ENCODE measurements at places on chromosomes 4 and X.

DNA sequence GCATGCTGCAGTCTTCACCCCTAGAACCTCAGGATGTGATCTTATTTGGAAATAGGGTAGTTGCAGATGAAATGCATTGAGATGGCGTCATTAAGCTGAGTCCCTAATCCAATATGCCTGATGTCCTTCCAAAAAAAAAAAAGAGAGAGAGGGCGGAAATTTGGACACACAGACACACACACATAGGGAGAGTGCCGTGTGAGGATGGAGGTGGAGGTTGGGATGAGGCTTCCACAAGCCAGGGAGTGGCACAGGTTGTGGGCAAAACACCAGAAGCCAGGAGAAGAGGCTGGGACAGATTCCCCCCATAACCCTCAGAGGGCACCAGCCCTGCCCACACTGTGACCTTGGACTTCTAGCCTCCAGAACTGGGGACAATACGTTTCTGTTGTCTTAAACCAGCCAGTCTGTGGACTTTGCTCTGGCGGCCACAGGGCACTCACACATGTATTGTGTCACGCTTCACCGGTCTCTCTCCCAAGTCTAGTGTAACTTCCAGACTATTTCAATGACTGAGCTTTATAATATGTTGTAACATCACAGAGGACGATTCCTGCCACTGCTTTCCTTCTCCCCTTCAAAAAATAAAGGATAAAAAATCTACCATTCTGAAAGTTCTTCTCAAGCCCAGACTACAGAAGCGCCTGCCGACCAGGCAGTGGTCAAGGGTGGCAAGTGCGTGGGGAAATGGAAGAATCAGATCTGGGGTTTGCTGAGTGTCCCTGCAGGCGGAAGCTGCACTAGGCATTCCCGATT lies 35.8 kb upstream of the MAN2B2 start:
- DNase-seq = no peak

DNA sequence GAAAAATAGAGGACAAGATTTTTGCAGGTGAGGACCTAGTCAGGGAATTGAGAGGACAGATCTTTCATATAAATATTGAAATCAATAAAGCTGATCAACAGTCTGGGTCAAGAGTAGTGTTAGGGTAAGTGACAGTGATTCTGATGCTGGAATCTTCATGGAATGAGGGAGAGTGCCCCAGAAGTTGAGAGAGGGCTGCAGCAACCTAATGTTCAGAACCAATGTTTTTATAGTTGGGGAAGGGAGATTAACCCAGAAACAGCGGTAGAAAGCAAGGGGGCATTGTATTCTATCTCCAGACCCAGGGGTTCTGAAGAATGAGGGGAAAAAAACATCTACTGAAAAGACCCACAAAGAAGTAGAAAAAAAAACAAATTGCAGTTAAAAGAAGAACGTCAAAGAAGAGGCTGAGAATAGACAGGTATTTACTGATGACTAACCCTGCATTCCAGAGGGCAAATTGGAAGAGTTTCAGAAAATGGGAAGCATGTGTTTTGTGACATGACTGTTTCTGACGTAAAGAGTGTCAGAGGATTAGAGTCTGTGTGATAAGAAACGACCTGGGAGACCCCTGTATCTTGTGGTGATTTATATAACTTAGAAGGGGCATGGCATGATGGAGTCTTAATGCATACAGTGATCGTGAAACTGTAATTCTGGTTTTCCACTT lies 819.6 kb upstream of the EPHA5 start:
- no peak for DNase-seq

DNA sequence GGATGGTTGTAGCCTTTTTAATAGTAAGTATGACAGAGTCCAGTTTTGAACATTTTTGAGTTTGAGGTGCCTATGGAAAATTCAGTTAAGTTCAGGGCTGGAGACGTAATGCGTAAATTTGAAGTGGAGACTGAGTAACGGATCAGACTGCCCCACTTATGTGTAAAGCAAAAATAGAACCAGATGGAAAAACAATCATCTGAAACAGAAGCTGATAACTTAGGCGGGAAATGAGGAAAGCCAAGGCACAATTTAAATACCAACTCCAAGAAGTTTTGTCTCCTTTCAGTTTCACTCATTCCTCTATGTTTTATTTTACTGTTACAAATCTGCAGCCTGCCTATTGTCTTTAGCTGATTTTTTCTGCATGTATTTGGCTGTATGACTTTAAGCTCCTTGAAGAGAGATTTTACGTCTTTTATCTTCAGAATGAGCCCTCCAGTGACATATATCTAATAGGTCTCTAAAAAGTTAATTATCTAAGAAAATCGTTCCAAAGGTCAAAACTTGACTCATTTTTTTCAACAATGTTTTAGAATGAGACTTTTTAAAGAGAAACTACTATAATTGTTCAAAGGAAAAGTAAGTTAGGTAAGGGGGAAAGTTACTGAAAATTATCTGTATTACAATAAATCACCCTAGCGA lies 1.1 kb downstream of the SGCB start:
- no peak for DNase-seq

DNA sequence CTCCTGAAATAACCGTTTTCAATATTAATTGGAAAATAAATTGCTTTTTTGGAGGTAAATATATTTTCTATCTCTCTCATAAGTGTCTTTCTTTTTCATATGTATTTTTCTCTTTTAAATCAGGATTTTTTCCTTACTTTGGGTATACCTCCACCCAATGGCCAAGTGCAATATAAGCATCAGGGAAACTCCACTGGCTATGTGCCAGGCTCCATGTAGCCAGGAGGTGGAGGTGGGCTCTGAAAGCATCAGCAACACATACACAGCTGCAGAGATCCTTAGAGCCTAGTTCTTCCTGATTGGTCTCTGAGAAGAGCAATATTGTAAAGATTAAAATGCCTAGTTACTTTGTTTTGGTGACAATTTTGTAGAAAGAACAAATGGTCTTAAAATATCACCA lies 3.4 kb downstream of the GABRA2 start:
- no peak for DNase-seq

DNA sequence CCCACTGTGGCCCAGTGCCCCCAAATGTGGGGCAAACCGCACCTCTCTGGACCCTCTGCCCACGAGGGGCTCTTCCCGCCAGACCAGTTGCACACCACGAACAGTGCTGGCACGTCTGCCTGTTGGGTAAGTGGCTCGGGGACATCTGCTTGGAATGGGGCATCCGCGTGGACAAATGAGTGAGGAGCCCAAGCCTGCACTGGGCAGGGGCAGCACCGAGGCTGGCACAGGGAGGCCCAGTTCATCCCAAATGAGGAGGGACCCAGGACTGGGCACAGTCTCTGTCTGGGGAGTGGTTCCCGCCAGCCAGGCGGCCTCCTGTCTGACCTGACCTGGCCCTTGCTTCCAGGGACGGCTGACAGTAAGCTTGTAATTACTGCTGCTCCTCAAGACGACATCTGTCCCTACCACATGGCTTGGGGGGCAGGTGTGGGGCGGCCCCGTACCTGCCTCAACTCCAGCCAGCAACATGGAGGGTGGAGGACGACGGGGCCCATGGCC lies 3.2 kb downstream of the SPON2 start:
- DNase-seq = no peak

DNA sequence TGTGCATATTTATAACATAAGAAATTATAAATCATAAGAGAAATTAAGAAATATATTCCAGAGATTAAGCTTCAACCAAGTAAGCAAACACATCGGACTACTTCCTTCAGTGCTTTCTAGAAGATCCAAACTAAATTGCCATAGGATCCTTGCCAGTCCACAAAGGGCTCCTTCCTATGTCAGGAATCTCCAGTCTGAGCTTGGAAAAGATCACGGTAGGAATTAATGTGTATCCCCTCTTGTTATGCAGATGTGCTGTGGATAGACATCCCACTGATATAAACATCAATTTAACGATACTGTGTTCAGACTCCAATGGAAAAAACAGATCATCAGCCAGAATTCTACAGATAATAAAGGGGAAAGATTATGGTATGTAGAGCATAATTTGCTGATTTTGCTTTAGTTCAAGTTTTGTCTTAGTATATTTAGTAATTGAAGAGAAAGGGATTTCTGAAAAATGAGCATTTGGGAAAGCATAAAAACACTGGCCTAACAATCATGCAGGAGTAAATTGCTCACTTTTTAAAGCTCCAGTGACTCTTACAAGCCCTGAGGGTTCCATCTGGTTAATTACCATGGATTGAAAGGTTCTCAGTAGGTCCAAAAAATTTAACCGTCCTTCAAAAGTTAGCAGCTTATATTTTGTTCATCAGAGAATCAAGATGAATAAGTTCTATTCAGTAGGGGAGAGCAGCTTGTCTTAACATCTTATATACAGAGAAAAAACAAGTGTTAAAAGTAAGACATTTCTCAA lies 65.9 kb downstream of the HHIP start:
- DNase-seq = no peak

DNA sequence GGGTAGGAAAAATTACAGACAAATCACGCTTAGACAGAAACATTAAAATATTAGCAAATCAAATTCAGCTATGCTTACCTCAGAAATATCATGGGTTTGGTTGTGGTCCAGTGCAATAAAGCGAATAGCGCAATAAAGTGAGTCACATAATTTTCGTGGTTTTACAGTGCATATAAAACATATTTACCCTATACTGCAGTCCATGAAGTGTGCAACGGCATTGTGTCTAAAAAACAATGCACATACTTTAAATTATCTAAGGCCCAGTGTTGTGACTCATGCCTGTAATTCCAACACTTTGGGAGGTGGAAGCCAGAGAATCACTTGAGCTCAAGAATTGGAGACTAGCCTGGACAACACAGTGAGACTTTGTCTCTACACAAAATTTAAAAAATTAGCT lies 195.7 kb upstream of the IL1RAPL1 start:
- DNase-seq = no peak
